ENCODE measurements at places on chromosomes 16 and 17.

DNA sequence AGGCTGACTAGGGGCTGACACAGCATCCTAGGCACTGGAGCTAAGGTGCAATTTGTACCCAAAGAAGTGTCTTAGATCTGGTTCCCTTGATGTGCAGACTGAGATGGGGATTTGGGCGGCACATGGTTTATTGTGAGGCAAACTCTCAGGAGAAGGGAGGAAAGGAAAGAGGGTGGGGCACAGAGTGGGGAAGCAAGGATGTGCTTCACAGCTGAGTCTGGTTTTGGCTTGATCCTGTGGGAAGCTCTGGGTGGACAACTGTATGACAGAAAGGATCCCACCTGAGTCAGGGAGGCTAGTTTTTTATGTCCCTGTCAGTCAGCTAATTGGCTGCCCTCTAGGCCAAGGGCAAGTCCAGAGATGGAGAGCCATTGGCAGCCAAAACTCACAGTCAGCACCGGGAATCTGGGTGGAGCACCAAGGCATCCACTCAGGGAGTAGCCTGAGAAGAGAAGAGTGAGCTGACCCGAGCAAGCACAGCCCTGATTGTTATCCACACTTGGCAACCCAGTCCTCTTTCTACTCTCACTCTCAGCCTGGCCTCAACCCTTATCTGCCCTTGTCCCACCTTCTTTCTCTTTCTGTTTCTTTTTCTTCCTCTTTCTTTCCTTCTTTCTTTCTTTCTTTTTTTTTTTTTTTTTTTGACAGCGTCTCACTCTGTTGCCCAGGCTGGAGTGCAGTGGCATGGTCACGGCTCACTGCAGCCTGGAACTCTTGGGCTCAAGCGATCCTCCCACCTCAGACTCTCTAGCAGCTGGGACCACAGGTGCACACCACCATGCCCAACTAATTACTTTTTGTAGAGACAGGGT, 12.0 kb downstream of the ARL4D start:
- DNase-seq: no peak

DNA sequence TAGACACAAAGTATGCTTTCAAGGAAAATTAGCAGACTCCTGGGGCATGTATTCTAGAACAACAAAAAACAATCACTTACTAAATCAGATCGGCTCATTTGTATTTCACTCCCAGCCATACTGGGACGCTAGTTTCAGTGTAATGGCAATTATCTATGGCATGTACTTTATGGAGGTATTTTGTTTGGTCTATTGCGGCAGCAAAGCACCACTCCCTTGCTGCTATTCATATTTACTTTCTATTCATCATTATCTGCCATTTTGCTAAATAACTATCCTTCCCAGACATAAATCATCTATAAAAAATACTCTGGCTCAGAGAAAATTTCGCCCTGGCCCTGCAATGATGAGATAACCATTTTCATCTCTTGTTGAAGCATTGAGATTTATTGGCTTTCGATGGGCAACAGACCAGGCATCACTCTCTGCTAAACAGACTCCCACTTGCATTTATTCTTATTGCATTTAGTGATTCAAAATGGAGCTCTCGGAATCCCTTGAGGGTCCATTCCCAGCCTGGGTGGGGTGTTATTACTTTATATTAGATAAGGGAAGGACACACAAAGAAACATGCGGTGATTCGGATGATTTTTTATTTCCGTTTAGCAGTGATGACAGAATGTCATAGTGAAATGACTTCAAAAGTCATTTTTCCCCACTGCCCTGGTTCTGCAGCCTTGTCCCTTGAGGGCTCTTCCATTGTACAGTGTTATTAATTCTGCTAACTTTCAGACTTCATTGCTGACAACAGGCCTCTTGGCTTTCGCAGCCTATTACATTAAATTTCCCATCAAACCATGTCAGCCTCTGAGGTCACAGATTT, 225.8 kb downstream of the IRX3 start:
- no peak for DNase-seq

GRCh38 chr16:86727131-86727530, 148.8 kb downstream of the FOXL1 start:
- DNase-seq: no peak

DNA sequence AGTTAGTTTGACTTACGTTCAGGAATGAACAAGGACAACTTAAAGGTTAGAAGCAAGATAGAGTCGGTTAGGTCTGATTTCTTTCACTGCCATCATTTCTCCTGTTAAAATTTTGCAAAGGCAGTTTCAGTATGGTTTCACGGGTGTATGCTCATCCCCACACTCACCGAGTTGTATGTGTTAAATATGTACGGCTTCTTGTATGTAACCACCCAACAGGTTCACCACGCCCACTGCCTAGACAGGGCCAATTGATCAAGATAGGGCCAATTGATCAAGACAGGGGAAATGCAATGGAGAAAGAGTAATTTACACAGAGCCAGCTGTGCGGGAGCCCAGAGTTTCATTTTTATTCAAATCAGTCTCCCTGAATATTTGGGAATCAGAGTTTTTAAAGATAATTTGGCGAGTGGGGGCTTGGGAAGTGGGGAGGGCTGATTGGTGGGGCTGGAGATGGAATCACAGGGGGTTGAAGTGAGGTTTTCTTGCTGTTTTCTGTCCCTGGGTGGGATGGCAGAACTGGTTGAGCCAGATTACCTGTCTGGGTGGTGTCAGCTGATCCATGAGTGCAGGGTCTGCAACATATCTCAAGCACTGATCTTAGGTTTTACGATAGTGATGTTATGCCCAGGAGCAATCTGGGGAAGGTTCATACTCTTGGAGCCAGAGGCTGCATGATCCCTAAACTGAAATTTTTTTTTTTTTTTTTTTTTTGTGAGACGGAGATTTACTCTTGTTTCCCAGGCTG, 62.4 kb upstream of the PLCG2 start:
- no peak for DNase-seq

- no peak for DNase-seq
Observed at GRCh38 chr17:58528443-58528842, 14.0 kb upstream of the MTMR4 start.

GRCh38 chr16:31141489-31142108, 6.1 kb upstream of the PRSS8 start:
- DNase-seq: no peak

DNA sequence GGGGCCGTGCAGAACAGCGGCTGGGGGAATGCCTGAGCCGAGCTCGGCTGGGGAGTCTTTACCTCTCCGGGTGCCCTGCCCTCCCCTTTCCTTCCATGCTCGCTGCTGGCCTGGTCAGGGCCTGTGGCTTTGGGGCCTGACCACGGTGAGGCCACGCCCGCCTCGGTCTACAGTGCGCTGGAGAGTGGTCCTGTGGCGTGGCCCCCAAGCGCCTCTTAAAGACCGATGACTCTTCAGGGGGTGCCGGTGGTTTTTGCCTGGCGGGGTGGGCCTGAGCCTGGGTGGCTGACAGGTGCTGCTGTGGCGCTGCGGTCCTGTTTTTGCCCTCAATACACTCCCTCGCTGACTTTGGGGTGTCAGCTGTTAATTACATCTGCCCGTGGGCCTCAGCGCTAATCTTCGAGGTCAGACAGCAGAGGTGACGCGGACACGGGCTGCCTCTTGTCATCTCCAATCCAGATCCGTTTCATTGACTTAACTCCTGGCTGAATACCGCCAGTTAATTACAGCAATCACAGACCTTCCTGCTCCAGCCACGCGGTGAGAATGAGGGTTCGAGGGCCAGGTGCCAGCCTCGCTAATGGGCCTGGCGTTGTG, 29.7 kb downstream of the GSE1 start:
- DNase-seq: no peak

DNA sequence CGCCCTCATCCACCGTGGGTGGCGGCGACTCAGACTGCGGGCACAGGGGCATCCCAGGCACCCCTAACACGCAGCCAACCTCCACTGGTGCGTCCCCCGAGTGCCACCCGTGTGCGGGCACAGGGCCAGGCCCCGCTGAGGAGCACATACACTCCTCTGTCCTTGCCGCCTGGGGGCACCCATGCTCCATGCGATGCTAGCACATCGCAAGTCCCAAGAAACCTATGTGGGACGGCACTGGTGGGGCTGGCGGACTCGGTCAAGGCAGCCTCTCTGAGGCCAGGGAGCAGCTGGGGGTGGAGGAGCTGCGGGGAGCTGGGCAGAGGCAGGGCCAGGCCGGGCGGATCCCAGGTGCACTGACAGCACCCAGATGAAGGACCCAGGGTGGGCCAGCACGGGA, 4.0 kb downstream of the ZNF598 start:
- no peak for DNase-seq

All from DND-41 (cell line).